ENCODE measurements at places on chromosomes 16 and 17.
A peak's percentile ranks its signal among the peaks of the same experiment; 100 is the strongest.

DNA sequence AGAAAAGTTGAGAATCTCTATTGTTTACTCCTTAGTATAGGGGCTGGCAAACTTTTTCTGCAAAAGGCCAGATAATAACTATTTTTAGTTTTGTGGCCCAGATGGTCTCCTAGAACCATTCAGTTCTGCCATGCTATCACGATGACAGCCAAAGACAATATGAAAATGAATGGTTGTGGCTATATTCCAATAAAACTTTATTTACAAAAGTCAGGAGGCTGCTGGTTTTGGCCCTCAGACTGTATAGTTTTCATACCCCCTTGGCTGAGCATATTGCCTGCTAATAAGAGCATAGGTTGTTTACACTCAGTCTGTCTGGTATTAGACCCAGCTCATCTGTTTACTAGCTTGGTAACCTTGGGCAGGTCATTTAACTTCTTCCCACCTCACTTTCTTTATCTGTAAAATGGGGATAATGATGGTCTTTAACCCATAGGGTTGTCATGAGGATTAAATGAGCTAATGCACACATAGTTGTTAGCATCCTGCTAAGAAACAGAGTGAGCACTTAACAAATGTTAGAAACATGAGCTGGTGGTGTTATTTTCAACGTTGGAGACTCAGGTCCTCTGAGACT is 156.3 kb downstream of the MSI2 start:
- no peak for DNase-seq

GRCh38 chr17:49074851-49075540 is 57.6 kb upstream of the B4GALNT2 start:
- DNase-seq, result no peak

DNA sequence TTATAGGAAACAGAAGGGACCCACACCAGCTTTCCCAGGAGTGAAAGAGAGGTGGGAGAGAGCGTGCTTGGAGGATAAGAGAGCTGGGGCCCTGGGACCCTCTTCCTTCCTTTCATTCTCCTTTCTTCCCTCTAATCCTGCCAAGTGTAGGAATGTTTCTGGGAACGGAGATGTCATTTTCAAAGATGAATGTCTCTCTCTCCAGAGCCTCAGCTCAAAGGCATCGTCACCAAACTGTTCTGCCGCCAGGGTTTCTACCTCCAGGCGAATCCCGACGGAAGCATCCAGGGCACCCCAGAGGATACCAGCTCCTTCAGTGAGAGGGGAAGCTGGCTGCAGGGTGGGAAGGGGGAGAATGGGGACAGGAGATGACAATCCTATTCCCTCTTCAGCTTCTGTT is 2.0 kb downstream of the FGF11 start:
- DNase-seq, result no peak

- DNase-seq, result no peak
Measured at GRCh38 chr16:74603848-74604247, 3.1 kb downstream of the GLG1 start.

- DNase-seq, result no peak
Measured at GRCh38 chr16:17556276-17557052, 85.7 kb upstream of the XYLT1 start.

DNA sequence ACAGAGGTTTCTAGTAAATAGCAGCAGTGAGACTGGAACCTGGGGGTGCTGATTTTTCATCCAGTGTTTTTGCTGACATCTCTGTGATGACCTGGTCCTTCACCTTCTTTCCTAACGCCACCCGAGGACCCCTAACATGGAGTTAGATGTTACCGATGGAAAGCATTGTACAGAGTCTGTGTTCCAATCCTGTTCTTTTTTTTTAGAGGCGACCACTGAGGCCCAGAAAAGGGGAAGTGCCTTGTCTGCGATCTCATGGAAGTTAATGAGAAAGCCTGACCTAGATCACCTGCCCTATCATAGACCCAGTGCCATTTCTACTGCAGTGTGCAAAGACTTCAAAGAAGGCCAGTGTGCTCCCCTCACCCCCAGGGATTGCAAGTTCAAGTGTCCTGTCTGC is 362.5 kb downstream of the CA10 start:
- DNase-seq, result no peak

DNA sequence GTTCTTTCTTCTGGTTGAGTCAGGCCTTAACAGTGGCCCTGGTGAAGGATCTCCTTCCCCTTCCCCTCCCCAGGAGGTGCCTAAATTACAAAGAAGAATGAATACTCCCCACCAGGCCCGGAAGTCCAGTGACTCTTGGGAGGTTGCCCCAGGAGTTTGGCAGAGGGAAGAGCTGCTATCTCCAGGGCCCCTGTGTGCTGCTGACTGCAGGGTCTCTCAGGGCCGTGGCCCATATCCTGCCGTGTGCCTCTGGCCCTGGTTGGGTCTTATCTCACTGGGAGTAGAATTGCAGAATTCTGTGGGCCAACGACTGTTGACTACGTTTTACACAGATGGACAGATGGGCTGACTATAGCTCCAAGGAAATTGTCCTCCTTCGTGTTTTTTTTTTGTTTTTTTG is 28.0 kb downstream of the AKAP1 start:
- DNase-seq, result no peak

- DNase-seq, result no peak
Measured at GRCh38 chr16:61569028-61569427, 467.2 kb downstream of the CDH8 start.

GRCh38 chr16:30844671-30845449 is 49.0 kb downstream of the BCL7C start:
- DNase-seq, result peak; percentile 71

DNA sequence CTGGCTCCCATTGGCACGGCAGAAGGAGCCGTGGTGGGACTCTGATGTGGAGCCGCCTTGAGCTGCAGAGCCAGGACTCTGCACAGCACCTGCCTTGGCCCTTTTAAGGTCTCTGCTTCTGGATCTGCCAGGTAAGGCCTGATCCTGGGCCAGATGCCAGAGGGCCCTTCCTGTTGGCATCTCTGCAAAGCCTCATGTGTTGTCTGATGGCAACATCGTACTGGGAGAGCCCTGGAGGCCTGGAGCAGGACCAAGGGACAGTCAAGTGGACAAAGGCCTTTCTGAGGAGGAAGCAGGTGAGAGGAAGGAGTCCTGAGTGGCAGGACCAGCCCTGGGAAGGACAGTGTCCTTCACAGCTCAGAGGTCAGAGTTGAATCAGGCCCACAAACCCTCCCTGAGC is 26.1 kb downstream of the SOCS1 start:
- DNase-seq, result no peak

DNA sequence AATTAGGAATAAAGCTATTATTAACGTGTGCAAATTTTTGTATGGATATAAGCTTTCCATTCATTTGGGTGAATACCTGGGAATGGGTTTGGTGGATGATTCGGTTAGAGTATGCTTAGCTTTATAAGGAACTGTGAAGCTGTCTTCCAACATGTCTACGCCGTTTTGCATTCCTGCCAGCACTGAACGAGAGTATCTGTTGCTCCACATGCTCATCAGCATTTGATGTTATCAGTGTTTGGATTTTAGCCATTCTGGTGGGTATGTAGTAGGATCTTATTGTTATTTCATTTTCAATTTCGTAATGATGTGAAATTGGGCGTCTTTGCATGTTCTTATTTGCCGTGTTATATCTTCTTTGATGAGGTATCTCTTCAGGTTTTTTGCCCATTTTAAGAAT is 168.0 kb downstream of the RPTOR start:
- DNase-seq, result no peak

- DNase-seq, result no peak
Measured at GRCh38 chr16:14438256-14438655, 191.8 kb downstream of the PARN start.

- no peak for DNase-seq
Measured at GRCh38 chr16:1639282-1639681, 27.1 kb downstream of the CRAMP1 start.

- DNase-seq, result no peak
Measured at GRCh38 chr17:3724378-3725077, 825 bp downstream of the HASPIN start.

DNA sequence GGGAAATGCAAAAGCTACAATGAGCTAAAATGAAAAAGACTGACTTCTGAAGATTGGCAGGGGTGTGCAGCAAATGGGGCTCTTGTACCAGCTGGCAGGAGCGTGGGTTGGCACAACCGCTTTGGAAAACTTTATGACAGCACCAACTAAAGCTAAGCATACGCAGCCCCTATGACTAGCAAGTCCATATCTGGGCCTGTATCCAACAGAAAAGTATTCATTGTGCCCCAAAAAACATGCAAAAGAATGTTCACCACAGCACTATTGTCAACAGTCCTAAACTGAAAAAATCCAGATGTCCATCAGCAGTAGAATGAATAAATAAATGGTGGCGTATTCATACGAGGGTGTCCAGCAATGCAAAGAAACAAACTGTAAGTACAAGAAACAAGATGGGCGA is 22.6 kb upstream of the ITGA3 start:
- DNase-seq, result no peak

- DNase-seq, result no peak
Measured at GRCh38 chr17:54256401-54256929, 433.7 kb downstream of the KIF2B start.

- no peak for DNase-seq
Measured at GRCh38 chr16:70688246-70688742, 2.4 kb upstream of the MTSS2 start.

DNA sequence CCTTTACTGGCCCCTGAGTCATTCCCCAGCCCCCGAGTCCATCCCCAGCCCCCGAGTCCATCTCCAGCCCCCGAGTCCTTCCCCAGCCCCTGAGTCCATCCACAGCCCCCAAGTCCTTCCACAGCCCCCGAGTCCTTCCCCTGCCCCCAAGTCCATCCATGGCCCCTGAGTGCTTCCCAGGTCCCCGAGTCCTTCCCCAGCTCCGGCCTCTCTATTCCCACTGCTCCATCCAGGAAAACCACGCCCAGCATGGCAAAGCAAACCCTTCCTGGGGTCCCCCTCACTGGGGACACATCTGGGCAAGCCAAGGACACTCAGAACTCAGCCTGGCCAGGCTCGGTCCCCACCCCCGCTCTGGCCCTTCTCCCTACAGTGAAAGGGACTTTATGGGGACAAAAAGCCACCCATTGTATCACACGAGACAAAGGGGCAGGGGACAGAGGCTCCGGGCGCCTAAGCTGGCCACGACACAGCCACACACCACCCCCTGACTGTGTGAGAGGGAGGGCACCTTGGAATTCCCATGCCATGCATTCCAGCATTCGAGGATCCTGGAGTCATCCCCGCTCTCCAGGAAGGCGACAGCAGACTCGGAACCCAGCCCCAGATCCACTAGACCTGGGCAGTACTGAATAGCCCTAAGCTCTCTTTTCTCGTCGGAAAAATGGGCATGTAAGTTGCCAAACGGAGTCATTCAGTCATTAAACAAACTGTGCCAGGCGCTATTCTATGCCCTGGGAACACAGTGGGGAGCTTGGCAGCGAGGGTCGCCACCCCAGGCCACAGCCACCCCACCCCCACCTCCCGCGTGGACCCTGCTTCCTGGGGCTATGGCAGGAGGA is 14.0 kb downstream of the PLLP start:
- no peak for DNase-seq
